ENCODE measurements at places on chromosomes 16 and 17.
A peak's percentile ranks its signal among the peaks of the same experiment; 100 is the strongest.

- no peak for DNase-seq
Measured at GRCh38 chr17:33637534-33637933, 344.4 kb upstream of the ASIC2 start.

DNA sequence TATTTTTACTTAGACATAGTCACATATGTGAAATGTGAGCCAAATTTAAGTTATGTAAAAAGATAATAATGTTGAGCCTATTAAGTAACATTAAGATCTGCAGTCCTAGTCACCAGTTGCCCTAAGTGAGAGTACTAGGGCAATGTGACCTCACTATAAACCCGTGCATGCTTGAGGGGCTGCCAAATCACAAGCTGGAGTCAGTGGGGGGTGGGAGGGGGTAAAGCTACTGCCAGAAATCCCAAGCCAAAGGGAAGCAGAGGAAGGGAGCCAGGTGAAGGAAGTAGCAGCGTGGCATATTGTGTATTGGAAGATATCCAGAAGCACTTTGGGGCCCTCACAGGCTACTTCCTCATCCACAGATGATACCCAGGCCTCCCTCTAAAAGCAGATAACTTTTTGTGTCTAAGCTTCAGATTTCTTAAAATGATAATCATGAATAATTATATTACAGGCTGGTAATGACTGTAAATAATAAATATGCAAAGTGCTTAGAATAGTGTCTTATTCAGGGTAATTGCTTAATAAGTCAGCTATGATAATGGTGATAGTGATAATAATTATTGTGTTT, 134.1 kb downstream of the CA10 start:
- DNase-seq: peak; percentile 25

DNA sequence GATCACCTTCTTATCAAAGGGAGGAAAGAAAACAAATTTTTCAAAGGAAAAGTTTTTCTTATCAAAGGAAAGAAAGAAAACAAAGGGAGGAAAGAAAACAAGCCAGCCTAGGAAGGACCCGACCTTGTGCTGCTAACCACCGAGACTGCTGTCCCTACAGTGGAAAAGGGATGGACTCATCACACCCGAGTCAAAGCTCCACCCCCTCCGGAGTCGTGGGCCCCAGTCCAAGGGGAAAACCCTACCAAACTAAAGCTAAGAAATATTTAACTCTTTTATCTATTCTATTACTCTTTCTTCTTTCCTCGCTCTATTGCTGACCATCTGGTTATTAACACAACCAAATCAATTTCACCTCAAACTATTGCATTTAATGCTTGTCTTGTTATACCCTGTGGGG, 6.1 kb upstream of the ENDOV start:
- no peak for DNase-seq

DNA sequence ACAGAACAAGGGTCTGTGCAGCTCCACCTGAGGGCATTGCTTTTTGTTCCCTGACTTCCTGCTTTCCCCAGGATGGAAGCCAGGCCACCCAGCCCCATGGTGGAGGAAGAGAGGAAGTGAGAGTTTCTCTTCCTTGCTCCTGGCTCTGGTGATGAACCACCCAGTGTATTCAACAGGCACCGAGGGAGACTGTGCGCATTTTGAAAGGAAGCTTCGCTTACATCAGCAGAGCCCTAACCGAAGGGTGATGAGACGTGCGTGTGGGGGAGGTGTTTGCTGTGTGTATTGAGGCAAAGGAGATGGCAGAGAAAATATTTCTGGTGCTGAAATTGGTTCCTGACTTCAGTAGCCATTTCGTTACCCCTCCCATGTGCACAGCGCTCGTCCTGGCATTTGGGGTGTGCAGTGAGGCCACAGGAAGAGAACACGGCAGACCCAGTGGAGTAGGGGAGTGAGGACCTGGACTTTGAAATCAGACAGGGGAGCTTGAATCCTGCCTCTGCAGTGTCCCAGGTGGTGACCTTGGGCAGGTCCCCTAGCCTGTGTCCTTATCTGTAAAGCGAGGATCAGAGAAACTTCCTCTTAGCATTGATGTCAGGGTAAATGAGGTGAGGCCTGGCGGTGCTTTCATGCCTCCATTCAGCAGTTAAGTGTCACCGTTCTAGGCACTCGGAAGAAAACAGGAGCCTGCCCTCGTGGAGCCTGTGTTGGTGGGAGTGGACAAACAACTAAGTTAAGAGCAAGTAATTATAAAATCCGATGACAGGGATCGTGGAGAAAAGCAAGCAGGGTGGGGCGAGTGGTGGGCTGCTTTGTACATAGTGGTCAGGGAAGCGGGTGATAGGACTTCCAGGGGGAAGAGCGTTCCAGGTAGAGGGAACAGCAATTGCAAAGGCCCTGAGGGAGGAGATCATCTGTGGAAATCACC, 7.4 kb downstream of the CMIP start:
- DNase-seq: no peak

DNA sequence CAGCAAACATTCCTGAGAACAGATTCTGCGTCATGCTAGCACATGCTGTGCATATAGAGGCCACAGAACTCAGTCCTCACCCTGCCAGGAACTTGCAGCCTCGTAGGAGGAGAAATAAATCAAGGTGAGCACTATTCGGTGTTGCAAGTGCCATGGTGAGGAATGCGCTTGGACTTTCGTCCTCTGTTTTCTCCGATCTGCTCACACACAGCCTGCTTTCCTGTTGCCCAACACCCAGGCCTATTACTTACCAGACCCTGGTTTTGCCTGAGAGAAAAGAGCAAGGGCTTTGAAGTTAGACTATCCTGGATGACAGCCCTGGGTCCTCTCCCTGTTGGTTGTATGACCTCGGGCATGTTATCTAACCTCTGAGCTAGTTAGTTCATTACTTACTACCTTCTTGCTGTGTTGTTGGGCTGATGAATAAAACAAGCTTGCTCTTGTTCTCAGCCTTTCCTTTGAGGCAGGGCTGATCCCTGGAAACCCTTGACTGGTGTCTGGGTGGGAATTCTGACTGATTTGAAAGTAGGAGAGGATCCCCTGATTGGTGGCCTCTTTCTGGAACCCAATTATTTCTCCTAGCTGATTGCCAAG, 2.9 kb downstream of the ACSF2 start:
- peak; percentile 34 for DNase-seq

- DNase-seq: no peak
Measured at GRCh38 chr16:57999971-58000705, at the start of gene ZNF319. Gene ZNF319 (minus strand): TSS chr16:58000672. CDS start chr16:57998265, 2,407 bp downstream.

- peak; percentile 27 for DNase-seq
Measured at GRCh38 chr17:80978499-80979497, 12.8 kb upstream of the CHMP6 start.

DNA sequence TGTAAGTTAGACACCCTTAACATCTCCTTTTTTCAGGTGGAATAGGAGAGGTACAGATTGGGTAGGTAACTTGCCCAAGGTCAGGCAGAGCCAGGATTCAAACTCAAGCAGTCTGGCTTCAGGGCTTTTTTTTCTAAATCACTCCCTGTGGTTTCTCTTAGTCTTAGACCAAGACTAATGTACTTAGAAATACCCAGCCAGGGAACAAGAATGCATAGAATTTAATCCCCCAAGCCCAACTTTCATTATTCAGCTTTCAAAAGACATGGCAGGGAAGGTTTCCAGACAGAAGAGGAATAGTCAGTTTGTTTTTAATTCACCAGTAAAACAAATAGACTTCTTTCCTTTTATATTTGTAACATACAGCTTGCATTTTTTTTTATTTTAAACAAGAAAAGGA, 305.2 kb upstream of the RBFOX1 start:
- DNase-seq: peak; percentile 49

- peak; percentile 35 for DNase-seq
Measured at GRCh38 chr16:85134076-85134788, 22.0 kb upstream of the CIBAR2 start.

- no peak for DNase-seq
Measured at GRCh38 chr17:56497132-56497531, 96.4 kb upstream of the NOG start.

GRCh38 chr16:75252049-75252864, 833 bp upstream of the BCAR1 start:
- DNase-seq: no peak

- DNase-seq: no peak
Measured at GRCh38 chr16:69110406-69110805, 5.0 kb downstream of the HAS3 start.

GRCh38 chr16:2985893-2986355, 5.7 kb upstream of the PKMYT1 start:
- peak; percentile 51 for DNase-seq

- DNase-seq: peak; percentile 36
Measured at GRCh38 chr17:45906237-45906636, 11.9 kb downstream of the MAPT start.

DNA sequence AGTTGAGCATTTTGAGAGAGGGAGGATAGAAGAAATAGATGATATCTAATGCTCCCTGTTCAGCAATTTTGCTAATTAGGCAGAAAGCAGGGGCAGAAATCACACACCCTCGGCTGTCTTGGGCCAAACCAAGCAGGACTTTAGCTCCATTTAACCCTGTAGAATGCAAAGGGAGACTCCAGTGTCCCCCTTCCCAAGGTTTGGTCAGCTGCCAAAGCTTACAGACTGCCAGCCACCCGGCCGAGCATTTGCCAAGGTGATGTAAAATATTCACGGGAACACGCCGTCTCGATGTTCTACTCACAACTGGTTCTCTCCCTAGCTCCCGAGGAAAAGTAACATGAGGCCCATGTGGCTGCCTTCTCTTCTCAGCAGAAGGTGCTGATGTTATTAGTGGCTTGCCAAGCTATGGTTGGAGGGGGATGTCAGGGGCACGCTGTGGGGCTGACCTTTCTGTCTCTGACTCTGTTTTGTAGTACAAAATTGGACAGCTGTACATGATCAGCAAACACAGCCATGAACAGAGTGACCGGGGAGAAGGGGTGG, 155.3 kb downstream of the PITPNC1 start:
- DNase-seq: peak; percentile 43

GRCh38 chr17:58272367-58273280, 8.1 kb downstream of the MPO start:
- no peak for DNase-seq

- DNase-seq: no peak
Measured at GRCh38 chr17:80475910-80476876, at the start of gene NPTX1. Gene NPTX1 (minus strand): TSS chr17:80476607. CDS start chr17:80476446, 161 bp downstream.

DNA sequence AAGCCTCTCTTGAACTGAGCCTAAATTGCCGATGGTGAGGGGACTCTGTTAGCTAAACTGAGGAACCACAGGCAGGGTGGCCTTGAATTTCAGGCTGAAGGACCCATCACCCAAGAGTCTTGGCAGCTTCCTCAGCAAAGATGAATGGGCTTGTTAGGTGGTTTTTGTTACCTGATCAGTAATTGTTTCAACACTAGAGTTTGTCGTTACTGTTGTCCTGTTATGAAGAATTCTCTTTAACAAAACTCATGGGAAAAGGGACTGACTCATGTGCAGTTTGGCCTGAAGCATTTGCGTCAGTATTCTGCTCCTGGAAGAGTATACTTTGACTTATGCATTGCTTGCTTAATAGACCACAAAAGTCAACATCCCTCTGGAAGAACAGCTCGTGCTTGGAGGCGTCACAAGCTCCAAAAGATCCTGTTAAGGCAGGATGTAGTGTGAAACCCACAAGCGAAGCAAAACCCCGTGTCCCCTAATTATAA, 206.0 kb downstream of the IRX3 start:
- peak; percentile 25 for DNase-seq

GRCh38 chr16:89909777-89910716, 8.6 kb upstream of the MC1R start:
- peak; percentile 69 for DNase-seq

Measured in tongue (tissue), 3 donors.